ENCODE measurements at places on chromosomes 5 and 9.

DNA sequence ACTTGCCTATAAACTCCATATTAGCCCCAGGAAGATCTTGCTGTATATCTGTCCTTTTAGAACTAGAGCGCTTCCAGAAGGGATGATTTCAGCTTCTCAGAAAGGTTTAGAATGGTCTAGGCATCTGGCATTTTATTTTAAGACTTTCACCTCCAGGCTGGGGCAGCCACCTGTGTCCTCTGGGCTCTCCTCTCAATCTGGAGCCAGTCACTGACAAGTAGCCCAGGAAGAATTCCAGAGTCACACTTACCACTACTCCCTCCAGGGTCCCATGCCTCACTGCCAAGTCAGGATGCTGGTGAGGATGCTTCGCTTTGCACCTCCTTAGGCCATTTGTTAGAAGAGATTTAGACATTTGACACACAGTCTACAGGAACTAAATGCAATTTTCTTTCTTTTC, 20.8 kb downstream of the B4GALT1 start:
- no peak for DNase-seq

DNA sequence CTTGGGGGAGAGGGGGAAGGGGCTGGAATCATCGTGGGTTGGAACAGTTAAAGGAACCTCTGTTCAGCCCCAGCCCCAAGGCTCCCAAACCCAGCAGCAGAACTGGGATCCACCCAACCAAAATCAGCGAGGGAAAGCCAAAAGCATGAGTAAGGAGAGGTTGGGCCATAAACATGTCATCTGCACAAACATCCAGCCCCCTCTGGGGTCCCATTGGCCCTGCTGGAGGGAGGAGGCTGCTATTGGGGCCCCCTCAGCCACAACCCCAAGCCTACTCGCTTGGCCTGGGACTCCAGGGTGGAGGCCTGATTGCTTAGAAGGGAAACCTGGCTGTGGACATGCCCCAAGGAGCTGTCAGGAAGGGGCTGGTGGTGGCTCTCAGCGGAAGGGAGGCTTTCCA, 154.9 kb downstream of the FGF18 start:
- no peak for DNase-seq

DNA sequence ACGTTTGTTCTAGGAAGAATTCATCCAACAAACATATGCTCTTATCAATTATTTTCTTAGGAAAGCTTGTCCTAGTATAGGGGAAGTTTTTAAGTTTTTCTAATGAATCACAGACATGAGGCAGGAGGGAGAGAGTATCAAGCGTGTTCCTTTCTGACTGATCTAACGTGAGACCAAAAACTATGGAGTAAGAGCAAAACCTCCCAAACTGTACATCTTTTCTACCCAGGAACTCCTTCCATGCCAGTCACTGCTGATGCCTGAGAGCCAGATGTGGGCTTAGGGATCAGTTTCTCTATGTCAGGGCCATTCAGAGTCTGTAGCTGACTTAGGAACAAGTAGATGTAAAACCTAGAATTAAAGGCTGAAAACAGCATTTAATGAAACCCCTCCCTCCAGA, 51.7 kb upstream of the NFIB start:
- no peak for DNase-seq

GRCh38 chr5:138753794-138754698, 821 bp downstream of the CTNNA1 start:
- peak; percentile 80 for DNase-seq

GRCh38 chr9:84270847-84271530, 69.6 kb downstream of the SLC28A3 start:
- DNase-seq, result no peak

DNA sequence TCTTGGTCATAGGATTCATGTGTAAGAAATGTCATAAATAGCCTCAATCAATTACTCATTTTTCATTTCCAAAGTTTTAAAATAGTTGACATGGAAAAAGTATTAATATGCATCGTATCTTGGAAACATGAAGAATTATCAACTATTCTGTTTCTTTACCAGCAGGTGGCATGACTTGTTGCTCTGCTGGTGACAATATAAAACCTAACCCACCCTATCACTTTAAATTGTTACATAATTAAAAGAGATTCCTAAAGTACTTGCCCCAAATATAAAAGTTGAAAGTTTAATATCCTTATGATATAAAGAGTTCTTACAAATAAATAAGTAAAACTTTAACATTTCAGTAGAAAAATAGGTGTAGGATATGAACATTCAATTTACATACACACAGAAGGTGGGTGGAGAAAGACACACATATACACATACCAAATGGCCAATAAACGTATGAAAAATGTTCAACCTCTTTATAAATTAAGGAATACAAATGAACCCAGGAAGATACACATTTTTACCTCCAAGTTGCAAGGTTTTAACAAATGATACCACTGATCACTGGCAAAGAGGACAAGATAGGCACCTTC, 30.6 kb downstream of the MAP1B start:
- DNase-seq, result no peak

GRCh38 chr5:159797261-159797970, 118.9 kb upstream of the ADRA1B start:
- no peak for DNase-seq

DNA sequence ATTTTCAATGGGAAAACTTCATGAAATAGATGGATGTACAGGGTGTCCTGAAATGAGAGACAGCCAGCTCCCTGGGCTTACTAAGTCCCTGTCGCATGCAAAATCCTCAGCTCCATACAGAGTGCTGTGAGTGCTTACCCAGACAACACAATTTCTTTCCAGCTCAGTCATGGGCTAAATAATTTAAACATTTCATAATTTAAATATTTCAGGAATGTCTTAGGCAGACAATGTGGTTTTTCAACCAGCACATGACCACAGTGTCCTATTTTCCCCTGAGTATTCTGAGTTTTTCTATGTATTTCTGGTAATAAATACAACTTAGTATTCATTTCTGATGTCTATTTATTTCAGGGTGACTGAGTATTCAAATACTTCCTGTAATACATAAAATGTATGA, 188.5 kb upstream of the SNX2 start:
- no peak for DNase-seq

DNA sequence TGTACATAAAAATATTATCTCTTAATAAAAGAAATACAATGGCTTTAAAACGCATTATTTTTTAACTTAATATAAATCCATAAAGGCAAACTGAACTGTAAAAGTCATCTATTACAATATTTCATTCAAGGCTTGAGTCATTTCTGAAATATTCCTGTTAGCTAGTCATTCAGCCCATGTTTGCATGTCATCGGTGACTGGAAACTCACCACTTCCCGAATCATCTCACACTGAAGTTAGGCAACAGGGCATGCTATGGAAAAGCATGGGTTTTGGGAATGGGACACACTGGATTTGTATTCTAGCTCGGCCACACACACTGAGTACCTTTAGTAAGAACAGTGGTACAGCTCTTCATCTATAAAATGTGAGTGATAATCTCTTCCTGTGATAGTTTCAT, 691.1 kb upstream of the C9orf72 start:
- DNase-seq, result no peak

GRCh38 chr5:108675736-108676135, 72.0 kb upstream of the FER start:
- no peak for DNase-seq

DNA sequence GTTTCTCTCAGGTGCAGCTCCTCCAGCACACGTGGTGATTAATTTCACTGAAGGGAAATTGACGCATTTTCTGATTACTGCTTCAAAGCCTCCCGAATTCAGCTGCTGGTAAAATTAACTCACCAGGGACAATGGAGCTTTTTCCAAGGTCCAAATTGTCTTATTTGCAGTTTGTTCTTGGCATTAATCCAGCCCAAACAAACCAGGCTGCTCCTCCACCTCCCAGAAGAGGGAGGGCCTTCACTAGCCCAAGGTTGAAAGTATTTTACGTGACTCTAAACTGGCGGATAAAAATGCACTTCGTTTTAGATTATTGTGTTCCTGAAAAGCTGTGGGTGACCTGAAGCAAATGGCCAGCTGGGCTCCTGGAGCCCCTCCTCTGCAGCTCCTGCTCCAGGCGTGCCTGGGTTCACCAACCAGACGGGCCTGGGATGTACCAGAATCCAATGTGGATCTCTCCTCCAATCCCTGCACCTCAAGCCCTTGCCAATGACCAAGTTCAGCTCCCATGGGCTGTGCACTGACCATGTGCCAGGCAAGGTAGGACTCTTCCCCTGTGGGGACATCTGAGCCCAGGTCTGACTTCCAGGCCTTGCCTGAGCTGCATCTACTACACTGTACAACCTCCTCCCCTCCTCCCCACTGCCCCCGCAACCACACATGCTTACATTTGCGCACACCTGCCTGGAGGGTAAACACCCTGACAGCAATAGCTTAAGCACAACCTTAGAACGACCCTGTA, 193.4 kb downstream of the CDK5RAP2 start:
- DNase-seq, result no peak

DNA sequence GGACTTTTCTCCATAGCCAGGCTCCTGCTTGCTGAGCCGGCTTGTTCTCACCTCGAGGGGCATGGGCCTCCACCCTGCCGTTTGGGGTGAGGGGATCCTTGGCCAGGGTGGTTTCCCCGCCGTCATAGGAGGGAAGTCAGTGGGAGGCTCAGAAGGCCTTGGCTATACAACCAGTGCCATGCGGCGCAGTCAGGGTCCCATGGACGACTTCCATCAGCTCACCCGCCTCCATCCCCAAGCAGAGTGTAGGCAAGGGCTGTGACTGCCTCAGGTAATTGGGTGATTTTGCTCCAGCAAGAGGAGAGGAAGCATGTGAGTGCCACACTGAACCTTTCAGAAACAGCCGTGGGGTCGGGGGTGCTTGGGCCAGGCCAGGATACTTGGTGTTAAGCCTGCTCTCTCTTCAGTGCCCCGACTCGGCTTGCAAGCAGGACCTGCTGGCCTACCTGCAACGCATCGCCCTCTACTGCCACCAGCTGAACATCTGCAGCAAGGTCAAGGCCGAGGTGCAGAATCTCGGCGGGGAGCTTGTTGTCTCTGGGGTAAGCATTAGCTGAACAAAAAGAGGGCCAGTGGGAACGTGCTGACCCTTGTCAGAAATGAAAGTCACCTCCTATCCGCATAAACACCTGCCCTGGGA, 57.2 kb upstream of the LRRTM2 start:
- DNase-seq, result no peak

GRCh38 chr5:93331863-93332262, 249.2 kb downstream of the NR2F1-AS1 start:
- DNase-seq, result no peak

DNA sequence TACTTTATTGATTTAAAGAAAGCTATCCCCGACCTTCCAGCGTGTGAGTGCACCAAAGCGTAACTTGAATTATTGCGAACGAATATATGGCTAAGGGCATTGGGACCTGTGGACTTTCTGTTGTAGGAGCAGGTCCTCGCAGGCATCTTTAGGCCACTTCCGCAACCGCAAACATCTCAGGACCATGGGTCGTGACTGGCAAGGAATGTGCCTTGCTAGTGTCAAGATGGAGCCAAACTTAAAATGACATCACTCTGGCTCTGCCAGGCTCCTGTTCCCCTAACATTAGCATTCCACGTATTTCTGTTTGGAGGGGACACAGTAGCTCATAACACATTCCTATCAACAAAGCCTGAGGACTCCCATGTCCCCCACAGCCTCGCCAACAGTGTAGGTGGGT, 44.1 kb upstream of the OLFM1 start:
- DNase-seq, result no peak
